ENCODE measurements at places on chromosomes 7 and 10.

- DNase-seq: no peak
Observed at GRCh38 chr7:95694334-95694733, 78.0 kb upstream of the DYNC1I1 start.

DNA sequence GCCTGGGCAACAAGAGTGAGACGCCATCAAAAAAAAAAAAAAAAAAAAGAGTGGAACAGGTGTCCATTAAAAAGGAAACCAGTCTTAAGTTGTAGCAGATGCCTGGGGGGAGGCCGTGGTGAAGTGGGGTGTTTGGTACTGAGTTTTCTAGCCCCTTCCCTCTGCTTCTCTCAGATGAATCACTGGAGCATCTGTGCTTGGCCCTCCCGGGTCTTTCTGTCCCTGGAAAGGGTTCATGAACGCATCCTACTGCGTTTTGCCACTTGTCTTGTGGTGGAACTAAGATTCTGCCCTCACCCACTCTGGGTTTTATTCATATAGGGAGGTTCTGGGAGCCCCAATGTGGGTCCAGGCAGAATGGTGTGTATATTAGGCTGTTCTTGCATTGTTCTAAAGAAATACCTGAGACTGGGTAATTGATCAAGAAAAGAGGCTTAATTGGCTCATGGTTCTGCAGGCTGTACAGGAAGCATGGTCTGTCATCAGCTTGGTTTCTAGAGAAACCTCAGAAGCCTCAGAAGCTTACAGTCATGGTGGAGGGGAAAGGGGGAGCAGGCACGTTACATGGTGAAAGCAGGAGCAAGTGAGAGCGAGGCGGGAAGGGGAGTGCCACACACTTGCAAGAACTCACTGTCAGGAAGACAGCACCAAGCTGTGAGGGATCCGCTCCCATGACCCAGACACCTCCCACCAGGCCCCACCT, 63.5 kb downstream of the CAMK1D start:
- no peak for DNase-seq

DNA sequence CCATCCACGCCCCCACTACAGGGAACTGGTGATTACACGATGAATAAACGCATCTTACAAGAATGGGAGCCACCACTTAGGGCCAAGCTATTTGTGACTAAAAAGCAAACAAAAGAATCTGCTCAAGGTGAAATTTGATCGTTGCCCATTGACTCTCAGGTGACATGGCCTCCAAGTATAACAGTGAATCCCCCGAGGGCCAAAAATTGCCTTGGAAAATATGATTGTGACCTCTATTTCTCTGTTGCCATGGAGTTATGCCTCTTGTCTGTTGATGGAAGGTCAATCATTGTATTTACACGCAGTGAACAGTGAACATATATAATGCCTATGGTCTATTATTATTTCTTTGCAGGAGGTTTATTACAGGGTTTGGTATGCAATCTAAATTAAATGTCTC, 282.3 kb downstream of the KLF6 start:
- no peak for DNase-seq

DNA sequence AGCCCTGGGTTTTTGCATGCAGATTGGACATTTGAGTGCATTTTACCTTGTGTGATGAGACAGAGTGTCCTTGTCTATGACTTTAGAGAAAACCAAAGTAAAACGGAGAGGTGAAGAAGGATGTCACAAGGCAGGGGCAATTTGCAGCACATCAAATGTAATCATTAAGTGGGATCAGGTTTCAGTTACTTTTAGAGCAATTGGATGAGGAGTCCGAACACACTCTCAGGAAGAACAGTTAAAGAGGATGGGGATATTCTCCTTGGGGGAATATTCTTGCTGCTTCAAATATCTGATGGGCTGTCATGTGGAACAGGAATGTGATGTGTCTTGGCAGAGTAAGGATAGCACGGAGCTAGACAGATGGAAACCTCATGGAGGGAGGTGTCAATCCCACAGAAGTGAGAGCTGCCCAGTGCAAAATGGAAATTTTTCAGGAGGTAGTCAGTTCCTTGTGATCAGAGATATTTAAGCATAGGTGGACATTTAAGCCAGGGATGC, 757 bp downstream of the RAB19 start:
- DNase-seq: no peak

DNA sequence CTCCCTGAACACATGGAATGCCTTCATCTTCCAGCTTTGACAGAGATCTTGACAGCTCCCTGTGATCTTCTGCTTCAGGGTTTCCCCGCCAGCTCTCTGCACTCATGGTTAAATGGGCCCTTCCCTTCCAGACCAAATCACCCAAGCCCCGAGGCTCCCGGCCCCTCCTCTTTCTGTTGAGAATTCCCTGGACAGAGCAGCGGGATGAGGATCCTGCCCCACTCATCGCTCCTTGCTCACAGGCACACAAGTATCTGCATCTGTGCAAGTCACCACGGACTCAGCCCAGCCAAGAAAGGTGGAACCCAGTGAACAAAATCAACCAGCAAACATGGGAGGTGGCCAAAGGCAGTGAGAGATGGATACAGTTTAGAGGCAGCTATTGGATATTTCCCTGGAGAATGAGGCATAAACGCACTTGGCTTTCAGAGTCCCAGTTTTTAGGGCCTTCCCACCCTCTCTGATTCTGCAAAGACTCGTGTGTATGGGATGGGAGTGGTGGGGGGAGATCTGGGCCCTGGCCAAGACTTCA, 37.7 kb upstream of the CXCL12 start:
- no peak for DNase-seq

DNA sequence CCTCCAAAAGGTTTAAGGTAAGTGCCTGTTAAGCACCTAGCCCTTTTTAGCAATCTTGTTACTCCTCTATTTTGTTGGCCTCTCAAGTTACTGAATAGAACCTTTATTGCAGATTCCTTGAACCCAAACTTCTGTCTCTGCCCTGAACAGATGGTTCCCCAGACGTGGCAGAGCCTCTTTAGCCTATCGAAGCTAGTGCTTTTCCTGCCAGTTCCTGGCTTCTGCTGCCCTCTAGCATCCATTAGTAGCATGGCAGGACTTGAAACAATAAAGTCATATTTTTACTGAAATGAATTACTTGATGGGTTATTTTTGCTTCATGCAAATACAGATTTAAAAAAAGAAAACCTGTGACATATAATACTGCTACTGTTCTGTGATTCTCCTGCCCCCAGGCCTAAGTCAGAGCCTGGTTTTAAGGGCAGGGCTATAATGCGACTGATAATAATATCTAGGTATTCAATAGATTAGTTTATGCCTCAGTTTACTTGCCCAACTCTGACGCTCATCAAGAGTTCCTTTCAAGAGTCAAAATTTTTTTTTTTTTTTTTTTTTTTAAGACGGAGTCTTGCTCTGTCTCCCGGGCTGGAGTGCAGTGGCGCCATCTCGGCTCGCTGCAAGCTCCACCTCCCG, 84.3 kb upstream of the PHF14 start:
- DNase-seq: peak; percentile 13

- peak; percentile 72 for DNase-seq
Observed at GRCh38 chr7:130961128-130961601, 227.2 kb upstream of the KLF14 start.

GRCh38 chr10:72037811-72038210, 50.5 kb downstream of the SPOCK2 start:
- no peak for DNase-seq

- no peak for DNase-seq
Observed at GRCh38 chr10:81876253-81877077, 1.5 kb downstream of the NRG3 start.

DNA sequence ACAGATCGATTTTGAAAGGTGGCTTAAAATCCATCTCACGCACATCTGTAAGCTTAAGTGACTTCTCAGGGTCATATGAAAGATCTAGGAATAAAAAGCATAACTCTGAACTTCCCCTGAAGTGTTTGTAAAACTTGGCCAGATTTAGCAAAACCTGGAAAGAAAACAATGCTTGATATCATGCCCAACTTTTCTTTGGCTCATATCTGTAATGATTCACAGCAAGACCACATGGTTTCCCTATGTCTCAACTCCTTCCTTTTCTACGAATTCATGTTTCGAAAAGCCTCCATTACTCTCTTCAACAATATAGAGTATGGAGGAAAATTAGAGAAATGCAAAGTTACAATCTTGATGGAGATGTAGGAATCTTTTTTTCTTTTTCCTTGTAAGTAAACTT, 20.1 kb upstream of the CABCOCO1 start:
- no peak for DNase-seq

GRCh38 chr7:101615446-101615845, 13.7 kb downstream of the MYL10 start:
- DNase-seq: no peak

DNA sequence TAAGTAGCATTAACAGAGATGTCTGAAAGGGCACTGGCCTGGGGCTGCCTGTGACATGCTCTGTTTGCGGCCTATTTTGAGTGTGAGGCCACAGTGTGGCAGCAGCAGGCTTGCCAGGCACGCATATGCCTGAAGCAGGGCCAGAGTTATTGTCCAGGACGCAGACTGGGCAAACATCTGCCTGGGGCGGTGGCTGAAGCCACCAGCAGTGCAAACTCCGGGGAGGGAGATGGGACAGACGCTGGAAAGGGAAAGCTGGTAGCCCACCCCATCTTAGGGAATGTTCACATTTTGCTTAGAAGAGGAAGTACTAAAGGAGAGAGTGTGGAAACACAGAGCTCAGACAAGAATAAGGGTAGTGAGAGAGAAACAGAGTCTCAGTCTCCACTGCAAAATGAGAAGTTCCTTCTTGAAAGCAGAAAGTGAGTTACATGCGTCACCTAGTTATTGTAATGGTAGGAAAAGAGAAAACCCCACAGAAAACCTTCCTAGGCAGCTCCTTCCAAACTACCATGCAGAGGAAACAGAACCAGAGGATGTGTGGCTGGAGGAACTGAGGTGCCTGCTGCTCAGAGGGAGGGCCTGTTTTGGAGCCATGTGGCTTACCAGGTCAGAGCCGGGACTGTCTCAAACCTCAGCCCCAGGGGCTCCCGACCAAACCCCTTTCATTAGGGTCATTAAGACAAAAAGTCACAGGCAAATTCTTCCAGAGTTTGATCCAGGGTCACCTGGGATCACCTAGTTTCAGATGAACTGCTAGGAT, 14.5 kb downstream of the AKR1B1 start:
- DNase-seq: no peak

DNA sequence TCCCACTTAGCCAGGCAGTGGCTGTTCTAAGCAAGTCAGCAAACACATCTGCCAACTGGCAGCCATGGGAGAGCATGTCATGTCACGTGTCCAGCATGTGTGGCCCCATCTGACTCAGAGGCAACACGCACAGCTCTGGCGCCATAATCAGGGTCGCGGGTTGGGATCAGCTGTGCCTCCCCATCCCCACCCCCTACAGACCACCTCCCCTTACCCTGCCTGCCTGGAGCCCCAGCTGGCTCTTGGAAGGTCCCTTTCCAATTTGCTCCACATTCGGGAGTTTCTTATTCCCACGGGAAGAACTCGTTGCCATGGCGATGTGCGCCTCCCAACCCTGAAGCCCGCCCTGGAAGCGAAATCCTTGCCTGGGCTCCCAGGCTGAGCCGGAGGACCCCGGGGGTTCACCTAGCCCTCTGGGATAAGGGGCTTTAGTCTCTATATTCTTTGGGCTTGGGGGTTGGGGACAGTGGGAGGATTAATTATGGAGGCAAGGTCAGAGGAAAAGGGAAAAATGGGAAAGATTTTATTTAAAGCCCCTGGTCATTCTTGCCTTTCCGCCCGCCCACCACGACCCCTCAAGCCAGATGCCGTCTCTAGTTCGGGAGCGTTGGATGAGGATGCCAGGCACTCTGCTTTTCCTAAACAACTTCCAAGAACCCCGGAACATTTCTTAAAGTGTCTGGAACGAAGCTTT, 283.7 kb downstream of the ZEB1 start:
- no peak for DNase-seq

DNA sequence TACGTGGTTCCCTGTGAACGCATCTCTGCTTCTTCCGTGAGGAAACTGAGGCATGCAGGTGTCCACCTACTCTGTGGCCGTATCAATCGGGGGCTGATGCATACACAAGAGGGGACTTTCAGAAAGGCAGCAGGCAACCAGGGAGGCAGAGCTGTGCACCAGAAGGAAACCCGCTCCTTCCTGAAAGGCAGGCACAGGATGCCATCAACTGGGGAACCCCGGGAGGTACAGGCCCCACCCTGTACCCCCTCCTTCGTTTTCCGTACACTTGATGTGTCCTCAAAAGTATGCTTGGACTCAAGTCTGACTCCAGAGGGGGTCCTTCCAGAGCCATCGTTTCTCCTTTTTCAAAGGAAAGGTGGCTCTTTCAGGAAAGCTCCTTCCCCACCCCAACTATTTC, 59.5 kb downstream of the ASB13 start:
- DNase-seq: no peak

GRCh38 chr10:16699435-16700057, 117.7 kb downstream of the RSU1 start:
- no peak for DNase-seq

GRCh38 chr7:81685270-81685868, 84.5 kb downstream of the HGF start:
- DNase-seq: no peak

- no peak for DNase-seq
Observed at GRCh38 chr10:21326594-21327288, 198.7 kb downstream of the SKIDA1 start.

DNA sequence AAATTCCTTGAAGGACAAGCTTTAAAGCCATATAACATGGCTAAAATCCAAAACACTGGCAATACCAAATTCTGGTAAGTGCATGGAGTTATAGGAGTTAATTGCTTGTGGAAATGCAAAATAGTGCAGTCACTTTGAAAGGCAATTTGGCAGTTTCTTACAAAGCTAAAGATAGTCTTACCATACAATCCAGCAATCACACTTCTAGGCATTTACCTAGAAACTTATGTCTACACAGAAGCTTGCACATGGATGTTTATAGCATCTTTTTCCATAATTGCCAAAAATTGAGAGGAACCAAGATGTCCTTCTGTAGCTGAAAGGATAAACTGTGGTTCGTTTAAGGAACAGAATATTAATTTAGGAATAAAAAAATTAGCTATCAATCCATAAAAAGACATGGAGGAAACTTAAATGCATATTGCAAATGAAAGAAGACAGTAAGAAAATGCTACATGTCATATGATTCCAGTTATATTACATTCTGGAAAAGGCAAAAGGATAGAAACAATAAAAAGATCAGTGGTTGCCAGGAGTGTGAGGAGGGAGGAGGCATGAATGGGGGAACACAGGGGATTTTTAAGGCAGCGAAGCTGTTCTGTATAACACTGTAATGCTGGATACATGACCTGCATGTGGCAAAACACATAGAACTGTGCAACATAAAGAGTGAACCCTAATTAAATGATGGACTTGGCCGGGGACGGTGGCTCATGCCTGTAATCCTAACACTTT, 51.9 kb downstream of the GNAT3 start:
- no peak for DNase-seq

- DNase-seq: no peak
Observed at GRCh38 chr10:57395923-57396322, 871.8 kb downstream of the IPMK start.

GRCh38 chr10:49175587-49176309, 12.4 kb downstream of the TMEM273 start:
- DNase-seq: no peak

GRCh38 chr7:30977896-30978564, 14.3 kb downstream of the GHRHR start:
- no peak for DNase-seq
